NCI-H69 (cell line): ENCODE measurements at places on chromosomes 12 and 14.

GRCh38 chr12:121087467-121088194, 45.0 kb upstream of the P2RX7 start:
- no peak for DNase-seq

DNA sequence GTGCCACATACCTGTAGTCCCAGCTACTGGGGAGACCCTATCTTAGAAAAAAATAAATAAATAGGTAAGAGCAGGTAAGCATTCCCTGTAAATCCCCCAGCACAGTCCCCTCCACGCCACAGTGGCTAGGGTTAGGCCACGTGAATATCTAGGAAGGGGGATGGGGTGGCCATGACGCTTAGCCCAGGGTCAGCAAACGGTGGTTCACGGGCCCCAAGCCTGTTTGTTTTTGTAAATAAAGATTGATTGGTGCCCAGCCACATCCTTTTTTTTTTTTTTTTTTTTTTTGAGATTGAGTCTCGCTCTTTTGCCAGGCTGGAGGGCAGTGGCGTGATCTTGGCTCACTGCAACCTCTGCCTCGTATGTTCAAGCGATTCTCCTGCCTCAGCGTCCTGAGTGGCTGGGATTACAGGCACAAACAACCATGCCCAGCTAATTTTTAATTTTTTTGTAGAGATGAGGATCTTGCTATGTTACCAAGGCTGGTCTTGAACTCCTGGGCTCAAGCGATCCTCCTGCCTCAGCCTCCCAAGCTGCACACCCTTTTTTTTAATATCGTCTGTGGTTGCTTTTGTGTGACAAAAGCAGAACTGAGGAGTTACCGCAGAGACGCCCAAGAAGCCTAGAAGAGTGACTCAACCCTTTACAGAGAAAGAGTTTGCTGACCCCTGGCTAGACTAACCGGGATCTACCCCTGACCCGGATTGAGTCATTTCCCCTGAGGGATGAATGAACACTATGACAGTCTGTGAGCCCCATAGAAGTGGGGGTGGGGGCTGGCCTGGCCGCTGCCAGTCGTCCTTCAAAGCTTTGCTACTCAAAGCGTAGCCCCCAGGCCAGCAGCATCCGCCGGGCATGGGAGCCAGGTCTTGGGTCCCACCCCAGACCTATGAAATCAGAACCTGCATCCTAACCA, 113.7 kb upstream of the NCOR2 start:
- peak; percentile 42 for DNase-seq

GRCh38 chr12:78244916-78245507, 414.3 kb downstream of the NAV3 start:
- DNase-seq, result no peak

- no peak for DNase-seq
Observed at GRCh38 chr12:120696626-120697025, 9.7 kb downstream of the MLEC start.

DNA sequence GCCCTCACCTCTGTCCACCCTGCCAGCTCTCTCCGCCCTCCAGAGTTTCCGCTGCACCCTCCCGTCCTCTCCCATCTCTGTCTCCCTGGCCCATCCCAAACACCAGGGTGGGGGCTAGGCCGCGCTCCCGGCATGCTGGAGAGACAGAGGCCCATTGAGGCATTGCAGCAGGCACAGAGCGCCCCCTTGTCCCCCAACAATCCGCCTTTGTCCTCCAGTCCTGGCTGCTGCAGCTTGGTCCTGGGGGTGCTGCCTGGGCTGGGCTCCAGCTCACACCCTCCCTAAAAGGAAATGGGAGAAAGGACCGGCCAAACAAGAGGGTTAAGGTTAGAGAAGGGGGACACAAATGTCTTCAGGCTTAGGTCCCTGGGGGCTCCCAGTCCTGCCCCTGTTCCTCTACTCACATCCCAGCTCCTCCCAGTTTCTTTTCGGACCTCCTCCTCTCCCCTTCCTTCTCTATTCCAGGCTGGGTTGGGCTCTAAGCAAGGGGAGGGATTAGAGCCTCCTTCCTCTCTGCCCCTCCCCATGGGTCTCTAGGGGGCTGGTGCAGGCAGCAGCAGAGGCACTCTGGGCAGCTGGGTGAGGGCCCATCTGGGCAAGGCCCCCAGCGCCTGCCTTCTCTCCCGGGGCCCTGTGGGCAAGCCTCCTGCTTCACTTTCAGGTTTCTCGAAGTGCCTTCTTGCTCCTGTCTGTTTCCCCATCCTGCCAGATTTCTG, at the start of gene CMTM5:
Gene CMTM5, plus strand, starts transcription at position 565 of the 716 bp plus-strand sequence. CDS start 206 bp downstream, outside the sequence.
- peak; percentile 30 for DNase-seq

DNA sequence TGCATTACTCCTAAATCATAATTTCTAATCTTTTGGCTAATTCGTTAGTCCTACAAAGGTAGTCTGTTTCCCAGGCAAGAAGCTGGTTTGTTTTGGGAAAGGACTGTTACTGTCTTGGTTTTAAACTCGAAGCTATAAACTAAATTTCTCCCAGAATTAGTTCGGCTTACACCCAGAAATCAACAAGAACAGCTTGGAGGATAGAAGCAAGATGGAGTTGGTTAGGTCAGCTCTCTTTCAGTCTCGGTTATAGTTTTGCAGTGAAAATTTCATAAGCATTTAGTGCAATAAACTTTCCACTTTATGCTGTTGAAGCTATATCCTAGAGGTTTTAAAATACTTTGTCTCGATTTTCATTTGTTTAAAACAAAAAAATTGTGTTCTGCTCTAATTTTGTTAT, 100.3 kb downstream of the SLCO1A2 start:
- DNase-seq, result no peak

- DNase-seq, result no peak
Observed at GRCh38 chr14:71395151-71395604, 487.9 kb downstream of the PCNX1 start.
